ENCODE measurements at places on chromosomes 4 and X.

GRCh38 chr4:602559-602942 is 22.8 kb upstream of the PDE6B start:
- peak; percentile 12 for DNase-seq

GRCh38 chr4:181911420-181911819 is 331.8 kb upstream of the TENM3 start:
- DNase-seq: no peak

GRCh38 chrX:69282893-69283690 is 117.8 kb upstream of the PJA1 start:
- no peak for DNase-seq

- no peak for DNase-seq
These were observed 329.1 kb downstream of the GALNTL6 start for GRCh38 chr4:172142281-172142741.

DNA sequence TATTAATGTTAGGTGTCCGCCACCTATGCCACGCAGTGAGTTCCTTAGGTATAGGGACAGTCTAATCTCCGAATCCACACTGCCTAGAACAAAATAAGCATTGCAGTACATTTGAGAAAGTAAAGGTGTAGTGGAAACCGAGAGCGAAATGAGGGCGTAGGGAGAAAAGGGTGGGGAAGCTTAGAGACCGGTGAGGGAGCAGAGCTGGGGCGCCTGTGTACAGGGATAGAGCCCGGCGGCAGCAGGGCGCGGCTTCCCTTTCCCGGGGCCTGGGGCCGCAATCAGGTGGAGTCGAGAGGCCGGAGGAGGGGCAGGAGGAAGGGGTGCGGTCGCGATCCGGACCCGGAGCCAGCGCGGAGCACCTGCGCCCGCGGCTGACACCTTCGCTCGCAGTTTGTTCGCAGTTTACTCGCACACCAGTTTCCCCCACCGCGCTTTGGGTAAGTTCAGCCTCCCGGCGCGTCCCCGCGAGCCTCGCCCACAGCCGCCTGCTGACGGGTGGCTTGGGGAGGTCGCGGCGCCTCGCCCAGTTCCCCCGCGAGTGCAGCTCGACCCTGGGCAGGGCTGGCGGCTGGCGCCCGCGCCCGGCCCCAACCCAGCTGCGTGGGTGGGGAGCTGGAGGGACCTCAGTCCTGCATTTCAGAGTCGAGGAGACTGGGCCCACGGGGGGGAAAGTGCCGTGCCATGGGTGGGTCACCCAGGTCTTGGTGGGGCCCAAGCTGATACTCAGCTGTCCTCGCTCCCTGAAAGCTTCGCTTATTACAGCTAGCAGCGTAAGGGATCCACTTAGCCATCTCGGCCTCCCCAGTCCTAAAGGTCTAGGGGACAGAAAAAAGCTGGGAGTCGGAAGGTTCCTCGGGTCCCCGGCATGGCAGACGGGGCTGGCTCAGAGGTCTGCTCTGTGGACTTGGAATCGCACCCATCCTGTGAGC is at the start of gene ANXA3:
Gene ANXA3 (plus strand): TSS at position 351 of the 932 bp plus-strand sequence. CDS start 2,704 bp downstream, outside the sequence.
- no peak for DNase-seq

- DNase-seq: no peak
These were observed 36.2 kb downstream of the ARHGAP10 start for GRCh38 chr4:147768113-147768512.

GRCh38 chr4:93891244-93891643 is 62.7 kb downstream of the ATOH1 start:
- no peak for DNase-seq

DNA sequence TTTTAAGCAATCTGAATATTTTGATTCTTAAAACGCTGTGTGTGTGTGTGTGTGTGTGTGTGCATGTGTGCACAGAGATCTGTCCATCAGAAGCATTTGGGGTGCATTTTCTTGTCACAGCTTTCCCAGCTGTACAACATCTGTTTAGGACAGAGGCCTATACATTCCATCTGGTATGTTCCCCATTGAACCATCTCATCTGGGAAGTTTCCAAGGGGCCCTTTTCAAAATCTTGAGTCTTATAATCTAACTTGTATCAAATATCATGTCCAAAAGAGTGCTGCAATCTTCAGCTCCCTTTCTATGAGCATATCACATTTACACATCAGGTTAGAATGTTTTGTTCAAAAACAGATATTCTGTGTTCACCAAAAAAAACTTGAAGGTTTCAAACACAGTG is 16.5 kb upstream of the MID1 start:
- DNase-seq: no peak

GRCh38 chr4:61628727-61629126 is 428.6 kb downstream of the ADGRL3 start:
- DNase-seq: no peak

DNA sequence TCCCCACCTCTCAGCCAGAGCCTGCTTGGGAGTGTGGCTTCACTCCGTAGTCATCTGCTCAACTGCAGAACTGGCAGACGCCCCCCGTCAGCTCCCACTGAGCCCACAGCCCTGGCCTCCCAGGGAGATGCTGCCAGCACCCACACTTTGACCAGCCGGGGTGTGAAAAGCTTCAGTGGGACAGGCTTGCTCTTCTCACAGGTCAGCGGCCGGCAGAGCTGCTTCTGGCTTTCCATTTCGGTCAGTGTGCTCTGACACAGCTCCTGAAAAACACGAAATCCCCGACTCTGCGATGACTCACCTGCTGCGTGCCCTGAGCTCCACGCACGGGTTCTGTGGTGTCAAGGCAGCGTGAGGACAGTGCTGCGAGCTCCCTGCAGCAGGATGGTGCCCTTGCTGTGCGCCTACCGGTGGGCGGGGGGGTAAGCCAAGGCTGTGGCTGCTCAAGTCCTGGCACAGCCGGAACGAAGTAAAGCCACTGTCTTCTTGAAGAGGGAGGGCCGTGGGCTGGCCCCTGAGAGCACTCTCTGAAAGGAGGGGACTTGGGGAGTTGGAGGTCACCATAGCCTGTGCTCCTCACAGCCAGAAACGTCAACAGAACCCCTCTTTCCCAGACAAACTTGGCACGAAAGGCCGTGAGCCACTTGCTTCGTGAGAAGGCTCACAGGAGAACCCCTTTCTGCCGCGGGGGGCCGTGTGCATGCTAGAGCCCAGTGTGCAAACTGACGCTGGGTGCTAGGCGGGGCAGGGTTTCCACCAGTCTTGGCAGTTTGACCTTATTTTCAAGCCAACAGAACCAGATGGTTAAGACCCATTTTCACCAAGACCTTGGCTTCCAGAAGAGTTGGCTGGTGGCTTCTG is 23.6 kb downstream of the NOP14 start:
- no peak for DNase-seq

DNA sequence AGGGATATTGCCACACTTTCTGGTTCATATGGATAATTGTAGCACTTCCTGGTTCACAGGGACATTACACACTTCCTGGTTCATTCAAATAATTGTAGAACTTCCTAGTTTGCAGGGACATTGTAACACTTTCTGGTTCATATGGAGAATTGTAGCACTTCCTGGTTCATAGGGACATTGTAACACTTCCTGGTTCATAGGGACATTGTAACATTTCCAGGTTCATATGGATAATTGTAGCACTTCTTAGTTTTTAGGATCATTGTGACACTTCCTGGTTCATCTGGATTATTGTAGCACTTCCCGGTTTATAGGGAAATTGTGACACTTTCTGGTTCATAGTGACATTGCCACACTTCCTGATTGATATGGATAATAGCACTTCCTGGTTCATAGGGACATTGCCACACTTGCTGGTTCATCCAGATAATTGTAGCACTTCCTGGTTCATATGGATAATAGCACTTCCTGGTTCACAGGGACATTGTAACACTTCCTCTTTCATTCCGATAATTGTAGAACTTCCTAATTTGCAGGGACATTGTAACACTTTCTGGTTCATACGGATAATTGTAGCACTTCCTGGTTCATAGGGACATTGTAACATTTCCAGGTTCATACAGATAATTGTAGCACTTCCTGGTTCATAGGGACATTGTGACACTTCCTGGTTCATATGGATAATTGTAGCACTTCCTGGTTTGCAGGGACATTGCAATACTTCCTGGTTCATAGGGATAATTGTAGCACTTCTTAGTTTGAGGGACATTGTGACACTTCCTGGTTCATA is 59.2 kb upstream of the CD99 start:
- DNase-seq: no peak

DNA sequence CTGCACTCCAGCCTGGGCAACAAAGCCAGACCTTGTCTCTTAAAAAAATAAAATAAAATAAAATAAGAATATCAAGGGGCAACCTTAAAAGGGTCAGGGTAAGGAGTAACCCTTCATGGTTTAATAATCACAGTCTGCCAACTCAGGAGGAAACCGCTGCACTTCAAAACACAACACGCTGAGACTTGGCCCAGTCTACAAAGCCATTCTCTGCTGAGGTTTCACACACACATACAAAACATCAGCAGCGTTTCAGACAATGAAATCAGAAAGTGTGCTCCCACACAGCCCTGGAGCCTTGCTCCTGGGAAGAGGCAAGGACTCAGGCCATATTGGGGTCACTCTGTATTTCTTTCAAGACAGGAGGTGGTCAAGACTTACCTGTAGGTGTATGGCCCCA is 18.3 kb downstream of the SCARB2 start:
- DNase-seq: no peak

DNA sequence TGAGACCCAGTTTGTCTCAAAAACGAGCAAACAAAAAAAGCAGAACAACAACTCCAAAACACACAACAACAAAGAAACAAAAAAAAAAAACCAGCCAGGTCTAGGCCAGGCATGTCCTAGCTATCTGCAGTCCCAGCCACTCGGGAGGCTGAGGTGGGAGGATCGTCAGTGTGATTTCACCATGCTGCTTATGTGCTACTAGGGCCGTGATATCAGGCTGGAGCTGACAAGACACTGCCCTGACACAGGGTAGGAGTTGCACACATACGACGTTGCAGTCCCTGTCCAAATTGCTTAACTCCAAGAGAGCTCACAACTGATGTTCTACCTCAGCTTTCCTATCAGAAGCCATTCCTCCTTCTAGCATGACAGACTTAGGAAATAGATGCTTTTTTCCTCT is 204.9 kb downstream of the AASDH start:
- no peak for DNase-seq

GRCh38 chr4:125254106-125254505 is 60.6 kb upstream of the FAT4 start:
- no peak for DNase-seq

- no peak for DNase-seq
These were observed 71.3 kb downstream of the GLRA3 start for GRCh38 chr4:174757736-174758135.

- DNase-seq: no peak
These were observed 184.8 kb downstream of the AMELX start for GRCh38 chrX:11478026-11478425.

DNA sequence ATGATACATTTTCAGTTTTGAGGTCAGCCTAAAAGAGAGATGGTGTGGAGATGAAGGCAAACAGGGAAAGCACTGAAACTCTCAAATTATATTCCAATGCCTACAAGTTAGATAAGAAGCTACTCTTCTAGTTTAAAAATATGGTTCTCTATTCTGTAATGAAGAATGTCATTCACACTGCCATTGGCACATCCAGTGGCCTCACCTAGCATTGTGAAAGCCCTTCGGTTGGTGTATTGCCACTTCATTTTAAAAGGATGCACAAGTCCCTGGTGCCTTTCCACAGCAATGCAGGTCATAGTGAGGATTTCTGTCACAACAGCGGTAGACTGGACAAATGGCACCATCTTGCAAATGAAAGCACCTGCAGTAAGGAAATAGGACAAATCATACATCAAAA is 40.6 kb downstream of the QRFPR start:
- DNase-seq: no peak

GRCh38 chrX:150348365-150348764 is 14.8 kb upstream of the MAMLD1 start:
- no peak for DNase-seq

GRCh38 chr4:853416-853781 is 27.5 kb upstream of the CPLX1 start:
- no peak for DNase-seq

- no peak for DNase-seq
These were observed 31.8 kb downstream of the STAG2 start for GRCh38 chrX:123993326-123993725.

DNA sequence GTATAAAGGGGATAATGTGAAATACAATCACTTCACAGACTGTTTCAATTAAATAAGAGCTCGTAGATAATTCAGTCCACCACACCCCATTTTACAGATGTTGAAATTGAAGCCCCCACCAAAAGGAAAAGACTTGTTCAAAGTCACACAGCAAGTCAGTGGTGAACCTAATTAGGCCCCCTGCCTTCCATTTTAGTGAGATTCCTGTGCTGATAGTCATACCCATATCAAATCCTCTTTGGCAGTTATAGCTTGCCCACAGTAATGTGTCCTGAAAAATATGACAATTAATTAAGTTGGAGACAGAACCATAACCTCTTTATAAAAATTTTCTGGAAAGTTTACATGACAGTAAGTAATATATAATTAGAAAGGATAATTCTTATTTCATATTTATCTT is 58.0 kb downstream of the AR start:
- no peak for DNase-seq

GRCh38 chr4:24794916-24795665 is at the start of gene SOD3:
TSS of gene SOD3 (plus strand) at chr4:24795573. CDS start at chr4:24799522, 3,949 bp downstream.
- peak; percentile 43 for DNase-seq

DNA sequence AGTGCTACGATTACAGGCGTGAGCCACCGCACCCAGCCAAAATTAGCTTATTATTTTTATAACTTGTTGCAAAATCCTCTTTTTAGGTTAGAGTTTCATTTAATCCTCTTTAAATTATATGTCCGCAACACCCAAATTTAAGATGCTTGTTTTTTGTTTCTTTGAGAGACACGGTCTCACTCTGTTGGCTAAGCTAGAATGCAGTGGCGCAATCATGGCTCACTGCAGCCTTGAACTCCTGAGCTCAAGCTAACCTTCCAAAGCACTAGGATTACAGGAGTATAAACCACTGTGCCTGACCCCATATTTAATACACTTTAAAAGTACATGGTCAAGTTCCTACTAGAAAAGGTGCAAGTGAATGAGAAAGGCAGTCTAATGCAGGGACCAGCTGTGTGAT is 2.2 kb downstream of the RBBP7 start:
- no peak for DNase-seq

GRCh38 chrX:100647095-100647494 is 3.1 kb downstream of the SRPX2 start:
- DNase-seq: no peak

GRCh38 chr4:93320356-93320755 is 508.2 kb upstream of the ATOH1 start:
- DNase-seq: no peak

DNA sequence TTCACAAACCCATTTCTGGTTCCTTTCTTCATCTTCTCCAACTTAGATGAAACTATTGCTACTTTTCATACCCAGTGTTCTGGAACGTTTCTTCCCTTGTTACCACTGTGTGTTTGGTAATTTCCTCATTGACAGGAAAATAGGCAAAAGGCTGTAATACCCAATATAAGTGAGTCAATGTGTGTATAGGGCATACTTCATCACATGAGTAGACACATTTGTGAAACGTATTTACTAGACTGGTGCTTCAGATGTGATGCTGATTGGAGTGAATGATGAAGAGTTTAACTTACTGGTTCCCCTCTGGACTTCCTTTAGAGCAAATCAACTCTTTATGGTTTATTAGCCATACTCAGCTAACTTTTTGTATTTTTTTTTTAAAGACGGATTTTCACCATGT is 195.1 kb upstream of the ATP6AP2 start:
- DNase-seq: no peak

Data from midbrain (tissue), 1 donor.